ENCODE measurements at places on chromosomes 5 and 9. TPM values are rescaled to one million over a fixed set of nuclear protein-coding genes. Genes with fewer than 3 reads are reported as not detected.

KIF12 gene
- polyA plus RNA-seq = not detected

GRCh38 chr9:13898957-13899356 lies 415.0 kb downstream of the NFIB start:
- peaks cover 2% of the 10 kb centered on the region for H3K4me1 ChIP-seq
- no peak overlapping the region for H3K4me3 ChIP-seq
- no peak for DNase-seq
- H3K27me3 ChIP-seq = no peaks in the 10 kb centered on the region

- H3K4me3 ChIP-seq = no peak overlapping the region
- H3K4me1 ChIP-seq = no peaks in the 10 kb centered on the region
- H3K27ac ChIP-seq = no peak overlapping the region
- H3K36me3 ChIP-seq = no peaks in the 10 kb centered on the region
Measured at GRCh38 chr9:13529321-13530104, 250.0 kb upstream of the MPDZ start.

MCTP1 gene
- 5.0 TPM for polyA plus RNA-seq

DNA sequence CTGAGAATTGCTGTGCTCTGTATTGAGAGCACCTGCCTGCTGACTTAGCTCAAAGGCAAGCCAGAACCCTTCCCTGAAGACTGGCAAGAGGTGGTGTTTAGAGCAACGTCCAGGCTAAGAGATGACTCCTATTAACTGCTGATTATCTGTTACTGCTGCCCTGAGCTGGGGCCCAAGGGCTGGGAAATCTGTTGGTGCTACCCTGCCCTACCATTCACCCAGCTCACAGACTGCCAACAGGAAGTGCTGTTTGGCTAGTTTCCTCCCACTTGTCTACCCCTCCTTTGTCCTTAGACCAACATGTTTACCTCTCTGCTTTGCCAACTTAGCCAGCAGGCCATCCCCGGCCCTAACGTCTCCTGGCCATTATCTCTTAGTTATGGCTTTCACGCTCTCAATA lies 6.9 kb downstream of the RAB24 start:
- no peak overlapping the region for H3K4me3 ChIP-seq
- no peak for DNase-seq
- peaks cover 4% of the 10 kb centered on the region for H3K4me1 ChIP-seq
- no peaks in the 10 kb centered on the region for H3K27me3 ChIP-seq
- H3K27ac ChIP-seq = no peak overlapping the region

GRCh38 chr9:130446101-130446861 lies 1.5 kb downstream of the ASS1 start:
- no peaks in the 10 kb centered on the region for H3K36me3 ChIP-seq
- H3K27ac ChIP-seq = no peak overlapping the region
- DNase-seq = peak; percentile 93
- H3K27me3 ChIP-seq = no peaks in the 10 kb centered on the region
- H3K4me1 ChIP-seq = peaks cover 36% of the 10 kb centered on the region

- H3K4me1 ChIP-seq = no peaks in the 10 kb centered on the region
- DNase-seq = no peak
- no peak overlapping the region for H3K4me3 ChIP-seq
- no peaks in the 10 kb centered on the region for H3K36me3 ChIP-seq
- H3K27ac ChIP-seq = no peak overlapping the region
Measured at GRCh38 chr5:6637022-6637421, 3.8 kb downstream of the SRD5A1 start.

DNA sequence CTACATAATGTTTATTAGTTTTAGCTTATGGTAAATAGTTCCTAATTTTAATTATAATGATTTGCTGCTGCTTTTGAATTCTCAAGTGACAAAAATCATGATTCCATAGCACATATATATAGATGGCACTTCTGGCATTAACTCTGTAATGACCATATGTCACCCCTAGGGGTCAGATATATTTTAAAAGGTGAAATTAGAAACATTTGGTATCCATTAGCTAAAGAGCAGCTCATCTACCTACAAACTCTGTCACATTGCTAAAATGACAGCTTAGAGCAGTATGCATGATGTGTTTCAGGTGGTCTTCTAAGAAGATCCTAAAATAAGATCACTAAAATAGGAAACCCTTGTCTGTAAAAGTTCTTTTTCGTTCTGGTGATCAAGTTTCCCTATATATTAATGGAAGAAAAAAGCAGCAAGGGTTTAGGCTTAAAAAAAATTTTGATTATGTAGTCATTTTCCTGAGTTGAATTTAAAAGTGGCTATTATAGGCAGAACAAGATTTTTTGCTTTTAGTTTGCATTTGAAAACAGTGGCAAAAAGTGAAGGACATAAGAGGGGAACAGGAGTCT lies 157.7 kb upstream of the POU5F2 start:
- no peak overlapping the region for H3K4me3 ChIP-seq
- no peak overlapping the region for H3K27ac ChIP-seq
- no peaks in the 10 kb centered on the region for H3K36me3 ChIP-seq
- DNase-seq = no peak
- H3K27me3 ChIP-seq = no peaks in the 10 kb centered on the region

All from ovary (tissue), 10 donors.